LNCaP clone FGC (cell line): ENCODE measurements at places on chromosomes 13 and 19.

DNA sequence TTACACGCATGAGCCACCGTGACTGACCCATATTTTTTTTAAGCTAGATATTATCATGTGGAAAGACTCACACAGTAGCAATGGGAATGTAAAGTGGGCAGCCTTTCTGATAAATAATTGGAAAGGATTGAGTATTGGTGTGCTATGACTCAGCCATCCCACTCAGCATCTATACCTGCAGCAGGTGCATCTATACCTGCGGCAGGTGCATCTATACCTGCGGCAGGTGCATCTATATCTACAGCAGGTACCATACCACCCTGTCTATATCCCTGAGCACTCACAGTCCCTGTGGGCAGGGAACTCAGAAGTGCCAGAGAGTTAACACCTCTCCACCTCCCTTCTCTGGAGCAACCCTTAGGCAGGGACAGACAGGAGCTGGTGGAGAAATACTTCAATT, 5.2 kb upstream of the LRRC8E start:
- no peak for DNase-seq

DNA sequence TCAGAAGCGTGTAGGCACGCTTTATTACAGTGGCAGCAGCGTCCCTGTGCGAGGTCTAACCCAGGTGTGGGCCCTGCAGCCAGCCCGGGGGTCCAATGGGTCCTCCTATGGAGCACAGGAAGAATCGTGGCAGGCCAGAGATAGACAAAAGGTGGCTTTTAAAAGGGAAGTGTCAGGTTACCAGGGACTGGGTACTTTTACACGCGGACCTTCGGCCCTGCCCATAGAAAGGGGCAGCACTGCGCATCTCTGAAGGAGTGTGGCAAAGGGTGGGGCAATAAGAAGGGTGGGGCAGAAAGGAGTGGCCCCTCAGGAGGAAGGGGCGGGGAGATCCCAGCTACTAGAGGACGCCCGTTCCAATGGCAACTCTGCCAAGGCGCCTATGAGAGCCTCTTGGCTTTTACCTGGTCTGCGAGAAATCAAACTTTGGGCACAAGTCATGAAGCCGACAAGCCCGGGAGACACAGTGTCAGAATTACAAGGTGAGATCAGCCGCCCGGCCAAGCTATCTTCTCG, 1419.8 kb downstream of the UQCRFS1 start:
- DNase-seq, result peak; percentile 91

- peak; percentile 37 for DNase-seq
Observed at GRCh38 chr19:2887391-2887914, 13.3 kb upstream of the ZNF57 start.

DNA sequence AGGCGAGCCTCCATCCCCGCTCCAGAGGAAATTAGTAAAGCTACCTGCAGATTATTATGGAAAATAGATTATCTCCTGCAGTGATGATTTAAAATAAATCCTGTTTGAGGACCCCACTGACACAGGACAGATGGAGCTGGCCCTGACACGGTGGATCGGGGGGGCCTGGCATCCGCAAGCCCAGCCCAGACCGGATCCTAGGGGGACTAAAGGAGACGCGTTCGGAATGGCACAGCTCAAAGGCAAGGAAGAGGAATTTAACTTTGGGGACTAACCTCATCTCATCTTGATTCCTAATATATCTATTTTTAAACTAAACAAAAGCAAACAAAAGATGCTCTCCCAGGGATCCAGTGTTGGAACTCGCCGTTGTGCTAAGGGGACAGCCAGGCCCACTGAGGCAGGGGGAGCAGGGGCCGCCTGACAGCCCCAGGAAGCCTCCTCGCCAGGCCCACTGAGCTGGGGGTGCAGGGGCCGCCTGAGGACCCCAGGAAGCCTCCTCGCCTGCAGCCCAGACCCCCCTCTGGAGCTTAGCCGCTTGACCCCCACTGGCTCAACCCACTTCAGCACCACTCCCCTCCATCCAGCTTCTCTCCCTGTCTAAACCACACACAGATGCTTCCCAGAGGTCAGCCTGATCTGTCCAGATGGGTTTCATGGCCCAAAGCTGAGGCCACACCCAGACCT, 78.6 kb downstream of the SPACA7 start:
- no peak for DNase-seq

DNA sequence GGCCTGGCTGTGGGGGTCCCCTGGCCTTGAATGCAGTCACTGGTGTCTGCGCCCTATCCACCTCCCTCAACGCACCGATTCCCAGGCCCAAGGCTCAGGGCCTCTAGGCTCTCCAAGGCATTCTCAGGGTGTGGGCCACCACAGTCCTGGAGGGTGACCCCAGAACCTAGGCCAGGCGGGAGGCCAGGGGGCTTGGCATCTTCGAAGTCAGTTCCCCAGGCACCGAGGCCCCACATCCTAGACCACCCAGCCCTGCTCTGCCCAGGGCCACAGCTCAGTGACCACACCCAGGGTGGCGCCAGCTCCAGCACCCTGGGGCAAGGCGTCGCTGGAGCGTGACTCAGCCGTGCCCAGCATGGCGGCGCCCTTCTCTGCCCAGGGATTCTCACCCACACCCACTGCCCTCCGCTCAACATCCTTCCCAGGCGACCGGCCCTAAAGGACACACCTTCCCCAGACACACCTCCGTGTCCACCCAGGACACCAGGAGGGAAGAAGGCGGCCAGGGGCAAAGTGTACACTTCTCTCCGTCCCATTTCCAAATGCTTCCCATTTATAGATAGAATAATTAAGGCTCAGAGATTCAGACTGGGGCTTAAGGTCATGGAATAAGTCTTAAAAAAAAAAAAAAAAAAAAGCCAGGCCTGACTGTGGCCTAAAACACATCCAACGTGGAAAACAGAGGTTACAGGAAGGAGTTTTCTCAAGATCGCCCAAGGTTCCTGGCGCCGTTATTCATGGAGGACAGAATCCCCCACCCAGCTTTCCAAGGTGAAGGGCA, 36.4 kb upstream of the NANOS3 start:
- DNase-seq, result no peak

DNA sequence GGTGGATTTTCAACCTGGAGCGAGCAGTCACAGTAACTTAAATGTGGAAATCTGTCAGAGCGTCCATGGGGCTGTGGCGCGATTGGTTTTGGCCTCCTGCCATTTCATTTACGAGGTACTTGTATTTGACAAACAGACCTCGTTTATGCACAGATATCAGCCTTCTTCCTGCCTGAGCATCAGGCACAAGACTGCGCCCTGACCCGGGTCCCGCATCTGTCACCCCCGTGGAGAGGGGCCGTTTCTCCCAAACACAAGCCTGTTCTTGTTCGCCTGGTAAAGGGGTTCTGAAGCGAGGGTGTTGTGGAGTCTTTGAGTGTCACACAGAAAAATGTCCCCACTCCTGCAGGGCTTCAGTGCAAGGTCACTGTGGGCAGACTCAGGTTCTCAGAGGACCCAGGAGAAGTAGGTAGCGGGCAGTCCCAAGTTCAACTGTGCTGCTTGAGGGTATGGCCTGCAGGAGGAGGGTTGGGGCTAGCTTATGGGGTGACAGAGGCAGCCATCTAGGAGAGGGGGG, 202.3 kb downstream of the URI1 start:
- DNase-seq, result peak; percentile 19

- peak; percentile 46 for DNase-seq
Observed at GRCh38 chr13:105463011-105463501, 1072.4 kb downstream of the EFNB2 start.

- peak; percentile 94 for DNase-seq
Observed at GRCh38 chr19:56507446-56508289, at the start of gene ZNF471. ZNF471 (plus strand) TSS chr19:56507855; CDS start chr19:56511572, 3,717 bp downstream.

- DNase-seq, result no peak
Observed at GRCh38 chr13:40598569-40598968, 67.9 kb downstream of the FOXO1 start.

GRCh38 chr19:41804336-41804735, 7.9 kb downstream of the CEACAM3 start:
- DNase-seq, result no peak

GRCh38 chr19:50590191-50590590, 22.0 kb upstream of the LRRC4B start:
- no peak for DNase-seq

GRCh38 chr19:50939596-50939995, 13.2 kb downstream of the KLK5 start:
- DNase-seq, result no peak

GRCh38 chr13:47865883-47866282, 135.2 kb downstream of the SUCLA2 start:
- no peak for DNase-seq

DNA sequence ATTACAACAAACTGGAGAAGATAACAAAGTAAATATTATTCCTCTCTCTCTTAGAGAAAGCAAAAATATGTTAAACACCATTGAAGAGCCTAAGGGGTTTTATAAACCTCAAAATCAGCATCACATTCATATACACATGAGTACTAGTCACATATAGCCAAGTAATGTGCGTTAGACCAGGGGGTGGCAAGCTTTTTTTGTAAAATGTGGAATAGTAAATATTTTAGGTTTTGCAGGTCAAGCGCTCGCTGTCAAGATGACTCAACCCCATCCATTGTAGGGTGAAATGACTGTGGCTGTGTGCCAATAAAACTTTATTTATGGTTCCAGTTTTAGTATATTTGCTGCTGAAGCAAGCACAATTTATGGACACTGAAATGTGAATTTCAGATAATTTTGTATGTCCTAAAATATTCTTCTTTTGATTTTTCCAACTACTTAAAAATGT, 21.7 kb downstream of the RFX2 start:
- DNase-seq, result no peak

DNA sequence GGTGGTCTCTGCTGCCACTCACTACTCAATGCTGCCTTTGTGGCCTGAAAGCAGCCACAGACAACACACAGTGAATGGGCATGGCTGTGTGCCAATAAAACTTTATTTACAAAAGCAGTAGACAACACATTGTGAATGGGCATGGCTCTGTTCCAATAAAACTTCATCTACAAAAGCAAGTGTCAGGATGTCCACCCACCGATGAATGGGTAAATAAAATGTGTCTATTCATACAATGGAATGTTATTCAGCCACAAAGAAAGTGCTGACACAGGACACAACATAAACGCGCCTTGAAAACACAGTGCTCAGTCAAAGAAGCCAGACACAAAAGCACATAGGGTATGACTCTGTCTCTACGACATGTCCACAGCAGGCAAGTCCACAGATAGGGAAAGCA, 20.1 kb downstream of the ZSCAN5A start:
- peak; percentile 35 for DNase-seq

- DNase-seq, result no peak
Observed at GRCh38 chr19:14978161-14978776, 1.4 kb downstream of the SLC1A6 start.

- no peak for DNase-seq
Observed at GRCh38 chr19:52987221-52987620, 24.5 kb upstream of the ZNF816 start.

- DNase-seq, result peak; percentile 42
Observed at GRCh38 chr13:46622630-46623256, 69.8 kb downstream of the LRCH1 start.

DNA sequence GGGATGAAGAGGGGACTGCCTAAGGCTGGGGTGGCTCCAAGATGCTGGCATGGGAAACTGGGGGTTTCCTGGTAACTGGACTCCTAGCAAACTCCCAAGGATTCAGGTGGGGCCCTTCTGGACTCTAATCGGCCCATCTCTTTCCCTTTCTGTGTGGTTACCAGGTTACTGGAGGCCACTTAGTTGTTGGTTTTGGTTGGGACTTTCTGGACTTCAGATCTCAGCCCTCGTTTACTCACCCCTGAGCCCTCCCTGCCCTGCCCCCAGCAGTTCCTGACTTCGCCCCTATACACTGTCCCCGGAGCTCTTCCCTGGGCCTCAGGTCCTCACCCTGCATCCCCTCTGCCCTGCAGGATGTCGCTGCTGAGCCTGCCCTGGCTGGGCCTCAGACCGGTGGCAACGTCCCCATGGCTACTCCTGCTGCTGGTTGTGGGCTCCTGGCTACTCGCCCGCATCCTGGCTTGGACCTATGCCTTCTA, 328 bp downstream of the CYP4F12 start:
- no peak for DNase-seq

DNA sequence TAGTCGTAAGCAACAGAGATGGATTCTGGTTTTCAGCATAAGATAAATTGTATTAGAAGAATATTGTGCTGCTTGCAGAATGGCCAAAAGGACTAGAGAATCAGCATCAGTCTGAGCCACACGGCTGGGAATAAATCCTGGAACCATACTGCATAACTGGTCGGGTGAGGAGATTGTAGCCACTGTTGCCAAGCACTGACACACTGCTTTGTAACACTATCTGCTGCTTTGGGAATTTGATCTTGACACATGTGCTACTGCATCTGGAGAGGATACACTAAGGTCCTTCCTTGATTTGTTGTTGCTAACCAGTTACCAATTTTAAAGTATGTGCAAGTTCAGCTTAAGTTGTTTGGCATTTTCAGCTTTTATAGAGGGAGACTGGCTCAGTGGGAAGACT, 1.9 kb downstream of the HNRNPA1L2 start:
- no peak for DNase-seq

DNA sequence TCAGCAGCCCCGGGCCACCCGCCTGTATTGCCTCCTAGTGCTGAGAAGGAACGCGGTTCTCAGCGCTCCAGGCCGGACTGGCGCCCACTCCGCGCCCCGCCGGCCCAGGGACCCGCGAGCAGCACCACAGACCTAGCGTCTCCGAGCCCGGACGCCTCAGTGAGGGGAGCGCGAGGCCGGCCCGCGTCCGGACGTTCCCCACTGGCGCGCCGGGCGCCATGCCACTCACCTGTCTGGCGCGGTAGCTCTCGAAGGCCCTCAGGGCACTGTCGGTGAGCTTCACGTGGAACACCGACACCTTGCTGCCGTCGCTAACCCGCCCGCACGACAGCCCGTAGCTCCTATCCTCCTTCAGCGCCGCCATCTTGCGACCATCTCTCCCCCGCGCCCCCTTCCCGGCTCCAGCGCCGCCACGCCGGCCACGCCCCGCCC, at the start of gene ELL:
Gene ELL (minus strand): TSS at position 379 of the 432 bp plus-strand sequence. CDS start 15 bp downstream, at position 364.
- DNase-seq, result no peak

GRCh38 chr13:76656056-76656455, 230.1 kb downstream of the KCTD12 start:
- no peak for DNase-seq

GRCh38 chr13:26988059-26988769, 183.4 kb downstream of the USP12 start:
- DNase-seq, result no peak

DNA sequence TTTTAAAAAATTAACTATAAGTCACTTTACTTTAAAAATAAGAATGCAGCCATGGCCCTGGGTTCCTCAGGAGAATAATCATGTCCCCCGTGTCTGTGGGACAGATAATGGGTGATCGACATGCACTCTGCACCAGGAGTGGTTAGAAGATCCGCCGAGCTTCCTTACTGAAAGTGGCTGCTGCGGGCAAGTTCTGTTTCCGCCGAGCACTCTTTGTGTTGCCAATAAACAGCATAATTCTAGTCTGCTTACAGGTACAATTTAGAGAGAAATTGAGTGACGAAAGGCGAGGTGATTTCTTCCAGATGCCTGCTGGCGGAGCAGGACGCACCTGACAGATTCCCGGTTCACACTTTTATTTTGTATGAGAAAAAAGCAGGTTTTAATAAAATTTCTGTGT, 139.0 kb downstream of the SOX1 start:
- no peak for DNase-seq

DNA sequence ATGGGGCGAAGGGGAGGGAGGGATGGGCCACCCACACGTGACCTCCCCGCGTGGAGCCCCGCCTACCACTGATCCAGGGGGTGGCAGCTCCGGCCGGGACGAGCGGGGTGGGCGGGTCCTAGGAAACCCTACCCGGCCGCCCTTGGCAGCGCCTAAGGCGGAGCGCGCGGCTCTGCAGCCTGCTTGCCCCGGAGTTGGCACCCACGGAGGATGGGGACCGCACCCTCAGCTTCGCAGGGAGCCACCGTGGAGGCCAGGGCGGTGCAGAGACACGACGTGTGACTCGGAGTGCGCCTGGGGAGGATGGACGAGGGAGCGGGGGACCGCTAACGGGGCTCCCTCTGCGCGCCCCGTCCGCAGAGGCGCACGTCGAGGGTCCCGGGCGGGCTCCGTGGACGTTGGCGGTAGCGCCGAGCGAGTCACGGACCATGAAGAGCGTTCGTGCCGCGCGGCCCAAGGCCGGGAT, at the start of gene RGS9BP:
Gene RGS9BP (plus strand): TSS at position 129 of the 466 bp plus-strand sequence. CDS start 416 bp downstream, outside the sequence.
- DNase-seq, result no peak
